ENCODE measurements at places on chromosomes 6 and 20.

GRCh38 chr20:40431611-40432010, 257.4 kb downstream of the MAFB start:
- peak; percentile 53 for DNase-seq

DNA sequence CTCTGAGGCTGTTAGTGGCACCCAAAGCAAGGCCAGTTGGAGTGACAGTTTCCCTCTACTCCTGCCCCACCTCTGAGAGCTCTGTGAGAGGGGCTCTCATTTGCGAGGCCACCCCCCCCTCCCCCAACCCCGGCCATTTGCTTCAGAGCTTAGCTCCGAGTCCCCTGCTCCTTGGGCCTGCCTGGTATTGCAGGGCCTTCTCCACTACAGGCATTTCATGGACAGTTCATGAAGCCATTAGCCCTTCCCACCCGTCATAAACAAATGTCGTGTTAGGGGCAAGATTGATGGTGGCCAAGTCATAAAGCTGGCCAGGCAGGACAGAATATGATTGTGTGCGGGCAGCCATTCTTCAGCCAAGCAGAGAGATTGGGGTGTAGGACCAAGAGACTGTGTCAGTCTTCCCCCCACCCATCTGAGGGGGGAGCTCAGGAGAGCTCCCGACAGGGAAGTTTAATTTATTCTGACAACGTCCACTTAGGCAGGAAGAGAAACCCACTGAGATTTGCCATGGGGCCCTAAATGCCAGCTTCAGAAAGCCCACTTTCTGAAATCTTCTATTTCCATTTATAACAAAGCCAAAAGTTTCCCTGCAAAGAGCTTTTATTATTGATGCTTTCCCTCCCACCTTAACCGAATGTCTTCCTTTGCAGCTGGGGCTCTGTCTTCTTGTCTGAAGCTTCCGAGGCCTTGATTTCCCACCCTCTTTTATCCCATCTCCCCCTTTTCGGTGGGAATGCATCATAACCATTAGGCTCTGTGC, 7.2 kb downstream of the FOXC1 start:
- DNase-seq: no peak

DNA sequence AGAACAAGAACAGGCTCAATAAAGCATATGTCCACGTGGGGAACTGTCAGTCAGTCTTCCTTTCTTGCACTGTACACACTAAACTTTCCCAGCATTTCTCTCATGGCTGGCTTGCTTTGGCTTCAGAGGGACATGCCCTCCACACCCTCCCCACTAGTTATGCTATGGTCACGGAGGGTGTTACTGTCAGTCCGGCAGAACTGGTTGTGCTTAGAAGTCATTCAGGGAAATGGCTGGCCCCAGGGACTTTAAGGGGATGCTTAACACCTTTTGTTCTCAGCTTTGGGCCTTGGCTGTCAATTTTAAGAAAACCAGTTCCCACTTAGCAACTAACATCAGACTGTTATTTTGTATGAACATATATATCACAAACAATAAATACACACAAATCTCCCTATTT, 55.1 kb downstream of the ELOVL5 start:
- no peak for DNase-seq

GRCh38 chr6:168345896-168346754, 26.5 kb upstream of the DACT2 start:
- no peak for DNase-seq

GRCh38 chr6:52061481-52061880, 25.9 kb downstream of the PKHD1 start:
- no peak for DNase-seq

DNA sequence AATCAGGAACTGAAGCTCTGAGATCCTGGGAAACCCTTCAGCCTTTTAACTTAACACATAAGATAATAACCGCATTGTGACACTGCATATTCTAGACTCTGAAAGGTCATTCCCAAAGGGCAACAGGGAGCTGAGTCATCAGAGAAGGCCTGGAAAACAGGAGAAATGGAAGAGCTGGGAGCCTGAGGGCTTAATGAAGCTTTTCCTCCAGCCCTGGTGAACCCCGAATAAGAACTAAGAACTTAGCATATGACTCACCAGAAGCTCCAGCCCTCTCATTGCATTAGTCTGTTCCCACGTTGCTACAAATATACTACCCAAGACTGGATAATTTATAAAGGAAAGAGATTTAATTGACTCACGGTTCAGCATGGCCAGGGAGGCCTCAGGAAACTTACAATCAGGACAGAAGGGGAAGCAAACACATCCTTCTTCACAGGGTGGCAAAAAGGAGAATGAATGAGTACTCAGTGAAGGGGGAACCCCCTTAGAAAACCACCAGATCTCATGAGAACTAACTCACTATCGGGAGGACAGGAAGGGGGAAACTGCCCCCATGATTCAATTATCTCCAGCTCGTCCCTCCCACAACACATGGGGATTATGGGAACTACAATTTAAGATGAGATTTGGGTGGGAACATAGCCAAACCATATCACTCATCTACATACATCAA, 648.5 kb downstream of the TFAP2A start:
- peak; percentile 94 for DNase-seq

DNA sequence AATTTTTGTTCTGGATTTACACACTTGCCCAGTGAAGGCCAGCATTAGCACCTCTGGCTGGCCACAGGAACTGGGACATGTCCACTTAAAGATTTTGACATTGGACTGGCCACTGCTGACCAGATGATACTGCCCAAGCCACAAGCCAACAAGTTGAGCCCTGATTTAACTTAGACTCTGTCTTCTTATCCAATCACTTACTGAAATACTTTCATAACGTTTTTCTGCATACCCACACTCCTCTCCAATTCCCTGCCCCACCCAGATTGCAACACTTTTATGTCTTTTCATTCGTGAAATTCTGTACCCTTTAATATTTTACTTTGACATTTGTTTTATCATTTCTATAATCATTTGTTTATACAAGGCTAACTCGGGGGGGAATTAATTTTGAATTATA, 170.3 kb upstream of the TAB2 start:
- DNase-seq: no peak

DNA sequence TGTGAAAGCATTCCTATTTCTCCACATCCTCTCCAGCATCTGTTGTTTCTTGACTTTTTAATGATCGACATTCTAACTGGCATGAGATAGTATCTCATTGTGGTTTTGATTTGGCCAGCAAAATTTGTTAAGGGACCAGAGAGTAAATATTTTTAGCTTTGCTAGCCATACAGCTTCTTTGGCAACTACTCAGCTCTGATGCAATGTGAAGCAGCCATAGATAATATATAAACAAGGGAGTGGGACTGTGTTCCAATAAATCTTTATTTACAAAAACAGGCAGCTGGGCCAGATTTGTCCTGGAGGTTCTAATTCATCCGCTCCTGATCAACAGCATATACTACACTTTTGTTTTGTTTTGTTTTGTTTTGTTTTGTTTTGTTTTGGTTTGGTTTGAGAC, 202.9 kb downstream of the ZNF217 start:
- no peak for DNase-seq

- no peak for DNase-seq
Measured at GRCh38 chr6:23534351-23534750, 591.7 kb upstream of the NRSN1 start.

GRCh38 chr6:29567991-29568390, 8.5 kb upstream of the UBD start:
- no peak for DNase-seq

DNA sequence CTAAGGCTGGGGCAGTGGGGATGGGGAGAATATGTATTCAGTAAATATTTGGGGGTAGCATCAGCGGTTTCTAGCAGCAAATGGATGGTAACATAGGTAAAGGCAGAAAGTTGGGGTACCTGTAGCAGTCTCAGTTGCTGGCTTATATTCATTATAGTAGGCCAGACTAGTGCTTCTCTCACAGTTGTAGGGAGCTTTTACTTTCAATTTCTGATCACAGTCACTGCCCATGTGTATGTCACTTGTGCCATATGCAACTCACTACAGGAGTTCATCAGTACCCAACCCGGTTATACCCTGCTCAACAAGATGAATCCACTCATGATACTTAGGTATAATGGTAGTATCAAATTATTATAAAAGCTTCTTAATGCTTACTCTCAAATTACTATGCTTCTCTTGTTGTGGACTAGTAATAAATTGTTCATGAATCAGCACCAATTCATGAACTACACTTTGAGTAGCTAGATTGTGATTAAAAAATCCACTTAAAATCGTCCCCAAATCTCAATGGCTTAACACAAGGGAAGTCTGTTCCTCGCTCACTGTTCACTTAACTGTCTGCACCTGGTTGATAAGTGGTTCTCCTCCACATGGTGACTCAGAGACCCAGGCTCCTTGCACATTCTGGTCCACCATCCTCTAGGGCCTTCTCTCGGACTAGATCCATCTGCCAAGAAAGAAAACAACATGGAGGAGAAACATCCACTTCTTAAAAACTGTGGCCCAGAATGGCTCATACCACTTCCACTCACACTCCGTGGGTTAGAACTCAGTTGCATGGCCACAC, 31.3 kb upstream of the MYLIP start:
- DNase-seq: no peak

- no peak for DNase-seq
Measured at GRCh38 chr6:11975353-11975977, 36.6 kb upstream of the HIVEP1 start.

GRCh38 chr6:111530667-111531066, 47.6 kb upstream of the REV3L start:
- DNase-seq: no peak

DNA sequence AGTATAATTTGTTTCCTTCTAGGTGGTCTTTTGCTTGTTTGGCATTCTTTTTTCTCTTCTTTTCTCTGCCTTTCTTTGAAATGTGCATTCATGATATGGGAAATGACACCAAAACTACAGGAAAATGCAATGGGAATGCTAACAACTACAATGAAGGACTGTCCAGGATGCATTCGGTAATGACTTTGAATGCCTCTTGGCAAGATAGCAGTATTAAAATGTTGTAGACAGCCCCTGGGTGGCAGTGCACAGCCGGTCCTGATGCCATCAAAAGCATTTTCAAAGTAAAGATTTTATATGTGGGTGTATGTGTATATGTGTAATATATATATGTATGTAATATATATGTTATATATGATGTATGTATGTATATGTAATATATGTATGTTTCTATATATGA, 218.8 kb upstream of the MMS22L start:
- DNase-seq: peak; percentile 16

- peak; percentile 95 for DNase-seq
Measured at GRCh38 chr20:50029697-50030461, 47.1 kb downstream of the SNAI1 start.

- no peak for DNase-seq
Measured at GRCh38 chr6:162184465-162184864, 543.1 kb downstream of the PRKN start.

DNA sequence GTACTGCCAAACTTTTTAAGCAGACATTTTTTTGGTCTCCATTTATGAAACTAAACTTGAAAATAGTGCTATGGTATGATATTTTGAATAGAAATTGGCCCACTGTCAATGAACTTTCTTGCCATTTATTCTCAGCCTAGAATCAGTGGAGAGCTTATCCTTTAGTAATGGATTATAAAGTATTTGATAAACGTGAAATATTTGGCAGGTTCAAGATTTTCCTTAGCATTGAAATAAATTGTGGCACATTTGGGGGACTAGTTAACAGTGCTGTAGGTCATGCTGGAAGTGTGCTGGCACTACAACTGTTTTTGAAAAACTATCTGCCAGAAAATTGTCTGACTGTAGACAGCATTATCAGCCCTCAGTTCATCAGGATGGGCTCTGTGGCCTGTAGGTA, 2.1 kb downstream of the PRSS35 start:
- no peak for DNase-seq

DNA sequence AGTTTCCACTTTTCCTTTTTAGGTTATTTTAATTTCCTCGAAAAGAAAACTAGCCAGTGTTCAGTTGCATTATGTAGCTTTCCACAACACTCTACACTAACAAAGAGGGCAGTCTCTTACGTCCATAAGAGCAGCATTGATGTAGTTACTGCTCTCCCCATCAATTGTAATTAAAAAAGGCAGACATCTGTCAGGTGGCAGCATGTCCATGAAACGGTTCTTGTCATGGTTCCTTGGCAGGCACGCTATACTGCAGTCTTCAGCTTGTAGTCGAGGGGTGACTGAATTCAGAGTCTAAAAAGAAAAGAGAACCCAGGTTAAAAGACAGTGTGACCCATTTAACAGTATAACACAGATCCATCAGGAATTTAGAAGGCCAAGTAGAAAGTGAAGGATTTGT, 80.1 kb upstream of the THEMIS start:
- DNase-seq: no peak

DNA sequence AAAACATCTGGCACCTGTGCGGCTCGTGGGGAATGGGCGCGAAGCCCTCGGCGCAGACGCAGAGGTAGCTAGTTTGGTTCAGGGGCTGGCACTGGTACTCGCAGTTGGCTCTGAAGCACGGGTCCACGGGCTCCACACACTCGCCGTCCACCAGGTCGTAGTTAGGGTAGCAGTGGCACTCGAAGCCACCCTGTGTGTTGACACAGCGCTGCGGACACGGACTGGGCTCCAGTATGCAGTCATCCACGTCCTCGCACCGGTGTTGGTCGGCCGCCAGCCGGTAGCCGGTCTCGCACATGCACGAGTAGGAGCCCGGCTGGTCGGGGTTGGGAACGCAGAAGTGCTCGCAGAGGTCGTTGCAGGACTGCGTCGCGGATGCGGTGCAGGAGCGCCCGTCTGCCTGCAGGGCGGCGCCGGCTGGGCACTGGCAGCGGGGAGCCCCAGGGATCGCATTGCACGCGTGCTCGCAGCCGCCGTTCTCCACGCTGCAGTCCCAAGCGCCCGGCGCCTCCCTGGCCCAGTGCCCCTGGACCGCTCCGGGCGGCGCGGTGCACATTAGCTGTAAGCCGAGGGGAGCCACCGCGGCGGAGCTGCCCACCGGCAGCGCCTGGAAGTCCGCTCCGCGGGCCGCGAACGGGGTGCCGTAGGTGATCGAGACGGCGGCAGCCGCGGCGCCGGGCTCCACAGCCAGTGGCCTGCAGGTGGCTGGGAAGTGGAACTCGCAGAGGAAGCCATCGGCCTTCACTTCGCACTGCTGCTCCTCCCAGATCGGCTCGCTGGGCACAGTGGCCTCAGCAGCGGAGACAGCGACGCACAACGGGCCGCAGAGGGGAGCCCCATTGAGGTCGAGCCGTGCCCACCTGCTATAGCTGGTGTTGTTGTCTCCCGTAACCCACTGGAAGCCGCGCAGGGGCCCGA, 930 bp downstream of the THBD start:
- DNase-seq: no peak

GRCh38 chr6:18654821-18655220, 267.7 kb downstream of the RNF144B start:
- DNase-seq: no peak

DNA sequence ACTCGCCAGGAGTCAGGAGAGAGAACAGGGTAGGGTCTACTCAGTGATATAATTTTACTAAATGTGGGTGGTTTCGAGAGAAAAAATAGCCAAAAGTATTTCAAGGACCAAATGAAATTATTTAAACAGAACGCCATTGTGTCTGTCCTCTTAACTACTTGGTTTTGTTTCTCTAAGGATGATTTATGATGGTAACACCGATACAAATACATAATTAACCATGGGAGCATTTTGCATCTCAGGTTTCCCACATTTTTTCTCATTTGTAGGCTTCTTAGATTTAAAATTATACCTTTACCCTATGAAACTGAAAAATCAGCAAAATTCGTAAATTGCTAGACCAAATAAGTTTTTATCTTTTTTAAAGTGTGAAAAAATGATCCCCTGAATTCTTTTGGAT, 188.2 kb downstream of the ZFP64 start:
- DNase-seq: no peak

- no peak for DNase-seq
Measured at GRCh38 chr20:63661108-63661507, 3.0 kb downstream of the RTEL1 start.

All from A172 (cell line).